T-cell (primary cell): ENCODE measurements at places on chromosomes 2 and 18.

DNA sequence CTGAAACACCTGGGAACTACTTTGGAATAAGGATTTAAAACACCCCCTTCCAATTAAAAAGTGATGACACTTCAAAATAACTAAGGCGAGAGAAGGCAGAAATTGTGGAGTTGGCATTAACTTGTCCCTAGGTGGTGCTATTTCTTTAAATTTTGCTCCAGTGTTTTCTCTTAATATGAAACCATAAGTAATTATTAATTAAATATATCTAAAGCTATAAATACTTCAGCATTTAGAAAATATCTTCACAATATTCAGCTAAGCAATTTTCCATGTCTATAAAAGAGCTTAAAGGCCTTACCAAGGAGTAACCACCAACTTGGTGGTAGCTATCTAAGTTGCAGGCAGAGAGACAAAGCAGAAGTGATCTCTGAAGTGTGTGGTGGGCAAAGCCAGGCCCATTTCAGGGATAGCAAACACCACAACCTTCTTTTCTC, 186.8 kb upstream of the PGAP1 start:
- no peak overlapping the region for H3K4me3 ChIP-seq
- peak overlapping the region; percentile 11 for H3K27ac ChIP-seq

GRCh38 chr2:162106146-162106551, 32.1 kb upstream of the DPP4 start:
- H3K27ac ChIP-seq, result no peak overlapping the region
- no peak for DNase-seq
- H3K4me3 ChIP-seq, result no peak overlapping the region
- H3K27me3 ChIP-seq, result no peaks in the 10 kb centered on the region

DNA sequence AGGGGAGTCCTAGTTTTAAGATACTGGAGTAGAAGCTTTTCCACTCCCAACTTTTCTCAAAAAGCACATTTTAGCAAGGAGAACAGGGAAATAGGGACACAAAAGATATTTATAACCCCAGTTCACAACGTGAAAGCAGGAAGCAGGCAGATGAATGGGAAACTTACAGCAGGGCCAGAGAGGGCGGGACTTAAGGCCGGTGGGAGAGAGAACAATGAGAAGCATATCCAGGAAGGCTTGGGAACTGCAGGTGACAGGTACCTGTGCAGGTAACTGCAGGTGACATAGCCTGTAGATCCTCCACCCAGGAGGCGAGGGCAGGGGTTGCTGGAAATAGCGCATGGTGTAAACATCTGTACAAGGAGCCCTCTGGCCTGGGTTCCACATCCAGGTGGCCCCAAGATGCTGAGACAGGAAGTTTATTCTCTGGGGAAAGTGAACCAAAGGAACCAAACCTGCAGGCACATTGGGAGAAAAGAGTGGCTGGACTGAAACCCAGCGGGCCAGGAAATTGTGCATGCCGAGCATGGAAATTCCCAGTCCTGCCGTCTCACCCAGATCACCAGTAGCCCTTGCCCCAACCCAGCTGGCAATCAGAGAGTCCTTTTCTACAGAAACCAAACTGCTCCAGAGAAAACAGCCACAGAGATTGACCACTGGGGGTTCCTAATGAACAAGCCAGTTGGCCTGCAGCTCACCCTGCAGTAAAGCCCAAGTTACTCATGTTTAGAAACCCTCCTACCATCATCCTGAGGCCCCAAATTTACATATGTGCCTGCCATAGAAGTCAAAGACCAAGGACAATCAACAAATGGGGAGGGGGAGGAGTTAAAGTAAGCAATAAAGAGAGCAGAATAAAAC, 24.3 kb upstream of the COL6A3 start:
- no peak for DNase-seq
- H3K27me3 ChIP-seq, result no peaks in the 10 kb centered on the region
- H3K4me1 ChIP-seq, result peaks cover 83% of the 10 kb centered on the region
- no peak overlapping the region for H3K27ac ChIP-seq
- H3K36me3 ChIP-seq, result no peaks in the 10 kb centered on the region

DNA sequence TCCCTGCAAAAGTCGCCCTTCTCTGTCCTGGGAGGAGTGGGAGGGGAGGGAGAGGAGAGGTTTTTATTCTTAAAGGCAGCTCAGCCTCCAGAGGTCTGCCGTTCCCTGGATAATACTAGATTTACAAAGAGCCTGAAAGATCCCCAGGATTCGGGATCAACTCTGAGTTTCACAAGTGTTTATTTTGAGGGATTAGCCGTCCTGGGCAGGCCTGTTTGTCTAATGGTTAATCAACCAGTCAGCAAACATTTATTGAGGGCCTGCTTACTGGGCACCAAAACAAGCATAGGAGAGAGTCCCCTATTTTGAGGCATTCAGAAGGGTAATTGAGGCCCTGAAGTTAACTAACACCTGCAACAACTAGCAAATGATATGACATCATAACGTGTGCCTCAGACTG, 152.6 kb upstream of the SLC1A4 start:
- no peaks in the 10 kb centered on the region for H3K27me3 ChIP-seq
- peaks cover 4% of the 10 kb centered on the region for H3K4me1 ChIP-seq
- H3K27ac ChIP-seq, result no peak overlapping the region

DNA sequence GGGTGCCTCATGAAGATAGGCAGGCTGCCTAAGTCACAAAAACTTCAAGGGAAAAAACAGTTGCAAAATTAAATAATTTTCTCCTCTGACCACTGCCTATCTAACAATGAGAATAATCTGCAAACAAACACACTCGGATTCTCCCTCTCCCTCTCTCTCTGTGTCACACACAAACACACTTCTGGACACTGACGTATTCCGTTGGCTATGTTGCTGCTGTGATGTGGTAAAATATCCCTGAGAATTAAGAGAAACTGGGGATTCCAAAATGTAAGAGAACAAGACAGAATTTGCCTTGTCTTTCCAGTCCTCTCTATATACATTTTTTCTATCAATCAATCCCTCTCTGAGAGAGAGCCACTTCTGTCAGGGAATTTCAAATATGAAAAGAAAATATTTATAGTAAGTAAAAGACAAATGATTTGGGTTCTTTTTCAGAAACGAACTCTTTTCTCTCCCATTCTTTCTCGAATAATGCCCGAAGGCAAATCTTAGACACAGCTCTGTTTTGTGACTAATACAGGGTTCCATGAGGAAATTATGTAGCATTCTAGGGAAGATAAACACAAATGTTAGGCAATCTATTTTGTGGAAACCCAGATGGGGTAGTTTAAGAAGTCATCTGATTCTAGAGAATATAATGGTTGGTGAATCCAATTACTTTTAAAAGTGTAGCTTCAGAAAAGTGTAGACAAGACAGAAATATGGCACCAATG, 310.3 kb upstream of the CYP26B1 start:
- H3K27me3 ChIP-seq, result no peaks in the 10 kb centered on the region
- no peaks in the 10 kb centered on the region for H3K36me3 ChIP-seq
- no peak overlapping the region for H3K27ac ChIP-seq
- no peak for DNase-seq

DNA sequence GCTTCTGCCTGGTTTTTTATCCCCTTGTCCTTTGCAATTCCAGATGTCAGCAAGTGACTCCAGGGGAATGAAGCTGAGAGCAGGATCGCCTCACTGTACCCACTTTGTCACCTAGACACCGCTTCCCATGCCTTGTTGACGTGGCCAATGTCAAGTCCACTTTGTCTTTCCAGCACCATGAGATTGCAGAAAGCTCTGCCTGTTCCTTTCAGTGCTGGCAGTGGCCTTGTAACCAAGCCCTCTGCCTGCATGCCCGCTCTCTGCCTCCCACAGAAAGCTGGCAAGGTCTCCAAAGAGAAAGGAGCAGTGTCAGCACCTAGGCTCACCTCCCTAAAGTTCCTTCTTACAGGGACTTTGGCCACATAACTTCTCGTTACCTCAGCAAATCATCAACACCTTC, 282.2 kb upstream of the ST6GAL2 start:
- H3K4me1 ChIP-seq, result no peaks in the 10 kb centered on the region
- H3K27ac ChIP-seq, result no peak overlapping the region
- H3K4me3 ChIP-seq, result no peak overlapping the region

DNA sequence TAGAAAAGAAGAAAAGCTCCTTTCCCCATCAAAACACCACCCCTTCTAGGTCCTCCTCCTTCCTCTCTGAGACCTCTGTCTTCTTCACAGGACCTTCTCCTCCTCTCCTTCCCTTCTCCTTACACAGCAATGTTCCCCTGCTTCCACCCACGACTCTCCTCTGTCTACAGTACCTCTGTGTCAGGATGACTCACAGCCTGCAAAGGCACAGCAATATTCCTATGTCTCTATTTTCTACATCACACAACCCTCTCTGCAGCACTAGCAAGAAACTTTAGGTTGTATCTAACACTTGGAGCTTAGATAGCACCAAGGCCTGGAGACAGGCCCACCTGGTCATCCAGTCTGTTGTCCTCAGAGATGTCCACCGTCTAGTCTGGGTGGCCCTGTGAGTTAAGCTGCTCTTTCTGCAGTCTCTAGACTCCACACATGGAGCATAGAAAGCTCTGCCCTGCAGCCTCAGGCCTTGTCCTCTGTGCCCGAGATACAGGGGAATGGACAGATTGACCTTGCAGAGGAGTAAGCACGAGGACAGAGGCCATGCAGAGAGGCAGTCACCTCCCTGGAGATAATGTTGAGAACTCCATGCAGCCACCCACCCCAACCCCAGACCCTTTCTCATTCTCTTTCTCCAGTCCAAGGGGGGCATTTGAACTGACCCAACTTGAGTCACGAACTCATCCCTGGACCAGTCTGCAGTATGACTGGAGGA, 212.0 kb downstream of the TNS1 start:
- no peaks in the 10 kb centered on the region for H3K4me1 ChIP-seq
- H3K27me3 ChIP-seq, result peaks cover 11% of the 10 kb centered on the region
- H3K4me3 ChIP-seq, result no peak overlapping the region
- peak overlapping the region; percentile 32 for H3K27ac ChIP-seq
- H3K36me3 ChIP-seq, result no peaks in the 10 kb centered on the region

DNA sequence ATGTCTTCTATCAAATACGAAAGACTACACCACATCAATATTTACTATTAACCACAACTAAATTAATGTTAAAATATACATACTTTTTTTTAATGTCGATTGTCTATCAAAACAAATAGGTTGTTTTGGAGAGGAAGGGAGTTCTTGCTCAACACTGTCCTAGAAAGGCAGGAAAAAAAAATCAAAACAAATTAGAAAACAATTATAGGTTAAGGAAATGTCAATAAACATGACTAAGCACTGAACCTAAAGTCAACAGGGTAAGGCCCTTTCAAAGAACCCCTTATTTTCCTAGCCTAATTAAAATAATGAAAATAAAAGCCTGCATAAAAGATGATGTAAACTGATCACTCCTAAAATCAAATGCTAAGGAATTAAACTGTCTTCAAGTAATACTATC, 2.8 kb downstream of the CEP76 start:
- no peaks in the 10 kb centered on the region for H3K27me3 ChIP-seq
- H3K36me3 ChIP-seq, result peaks cover 25% of the 10 kb centered on the region
- peaks cover 20% of the 10 kb centered on the region for H3K4me1 ChIP-seq
- no peak overlapping the region for H3K4me3 ChIP-seq
- no peak overlapping the region for H3K27ac ChIP-seq

DNA sequence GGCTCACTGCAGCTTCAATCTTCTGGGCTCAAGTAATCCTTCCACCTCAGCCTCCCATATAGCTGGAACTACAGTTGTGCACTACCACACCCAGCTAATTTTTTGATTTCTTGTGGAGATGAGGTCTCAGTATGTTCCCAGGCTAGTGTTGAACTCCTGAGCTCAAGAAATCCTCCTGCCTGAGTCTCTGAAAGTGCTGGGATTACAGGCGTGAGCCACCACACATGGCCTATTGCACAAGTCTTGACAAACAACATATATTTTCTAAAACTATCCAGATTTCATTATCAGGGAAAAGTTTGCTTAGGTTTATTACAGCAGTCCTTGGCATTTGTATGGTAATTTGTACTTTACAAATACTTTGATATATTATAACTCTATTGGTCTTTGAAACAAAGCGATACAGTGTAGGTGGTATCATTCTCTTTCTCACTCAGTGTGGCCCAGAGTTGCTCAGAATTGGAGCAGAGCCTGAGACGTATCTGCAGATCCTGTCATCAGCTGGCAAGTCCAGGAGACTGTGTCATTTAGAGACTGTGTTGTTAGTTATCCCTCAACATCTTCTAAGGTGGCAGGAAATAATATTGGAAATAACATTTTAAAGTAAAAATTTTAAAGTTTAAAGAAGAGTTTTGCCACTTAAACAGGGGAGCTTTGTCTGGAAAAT, 41.4 kb downstream of the PDK1 start:
- no peak overlapping the region for H3K4me3 ChIP-seq
- no peaks in the 10 kb centered on the region for H3K4me1 ChIP-seq
- H3K36me3 ChIP-seq, result peaks cover 4% of the 10 kb centered on the region
- no peaks in the 10 kb centered on the region for H3K27me3 ChIP-seq

DNA sequence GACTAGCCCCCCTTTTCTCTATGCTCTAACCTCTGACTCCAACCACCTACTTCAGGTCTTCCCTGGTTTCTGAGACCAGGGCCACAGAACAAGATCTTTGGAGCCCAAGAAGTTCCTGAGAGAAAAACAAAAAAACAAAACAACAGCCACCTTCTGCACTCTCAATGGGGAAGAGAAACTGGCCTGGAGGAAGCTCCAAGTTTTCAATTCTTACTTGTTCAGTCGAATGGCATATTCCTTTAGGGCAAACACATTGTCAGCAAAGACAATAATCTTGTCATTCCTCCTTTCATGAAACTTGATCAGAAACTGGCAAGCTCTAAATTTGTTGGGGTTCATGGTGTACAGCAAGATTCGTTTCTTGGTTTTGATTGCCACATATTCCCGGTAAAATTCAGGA, 15.0 kb downstream of the ERCC3 start:
- H3K4me3 ChIP-seq, result no peak overlapping the region
- no peaks in the 10 kb centered on the region for H3K27me3 ChIP-seq

- no peaks in the 10 kb centered on the region for H3K27me3 ChIP-seq
- H3K27ac ChIP-seq, result no peak overlapping the region
- DNase-seq, result no peak
- no peaks in the 10 kb centered on the region for H3K36me3 ChIP-seq
Observed at GRCh38 chr18:31774477-31774785, 13.8 kb upstream of the SLC25A52 start.

- H3K27ac ChIP-seq, result no peak overlapping the region
- H3K4me1 ChIP-seq, result no peaks in the 10 kb centered on the region
- H3K4me3 ChIP-seq, result no peak overlapping the region
- no peaks in the 10 kb centered on the region for H3K36me3 ChIP-seq
- no peak for DNase-seq
Observed at GRCh38 chr18:21402272-21402671, 160.2 kb downstream of the GREB1L start.

- peak; percentile 99 for DNase-seq
- peaks cover 32% of the 10 kb centered on the region for H3K4me1 ChIP-seq
- H3K36me3 ChIP-seq, result peaks cover 6% of the 10 kb centered on the region
- peak within 1 kb of the TSS; percentile 99 for H3K27ac ChIP-seq
Observed at GRCh38 chr2:74458132-74458937, at the start of gene WBP1. Gene WBP1, plus strand, starts transcription at chr2:74458438. Its CDS starts 165 bp downstream, at chr2:74458603.

- H3K27me3 ChIP-seq, result no peaks in the 10 kb centered on the region
- H3K4me1 ChIP-seq, result peaks cover 11% of the 10 kb centered on the region
- no peaks in the 10 kb centered on the region for H3K36me3 ChIP-seq
- no peak overlapping the region for H3K27ac ChIP-seq
- no peak for DNase-seq
Observed at GRCh38 chr2:174670446-174670845, 72.8 kb upstream of the WIPF1 start.
